ENCODE measurements at places on chromosomes 7 and 10.

DNA sequence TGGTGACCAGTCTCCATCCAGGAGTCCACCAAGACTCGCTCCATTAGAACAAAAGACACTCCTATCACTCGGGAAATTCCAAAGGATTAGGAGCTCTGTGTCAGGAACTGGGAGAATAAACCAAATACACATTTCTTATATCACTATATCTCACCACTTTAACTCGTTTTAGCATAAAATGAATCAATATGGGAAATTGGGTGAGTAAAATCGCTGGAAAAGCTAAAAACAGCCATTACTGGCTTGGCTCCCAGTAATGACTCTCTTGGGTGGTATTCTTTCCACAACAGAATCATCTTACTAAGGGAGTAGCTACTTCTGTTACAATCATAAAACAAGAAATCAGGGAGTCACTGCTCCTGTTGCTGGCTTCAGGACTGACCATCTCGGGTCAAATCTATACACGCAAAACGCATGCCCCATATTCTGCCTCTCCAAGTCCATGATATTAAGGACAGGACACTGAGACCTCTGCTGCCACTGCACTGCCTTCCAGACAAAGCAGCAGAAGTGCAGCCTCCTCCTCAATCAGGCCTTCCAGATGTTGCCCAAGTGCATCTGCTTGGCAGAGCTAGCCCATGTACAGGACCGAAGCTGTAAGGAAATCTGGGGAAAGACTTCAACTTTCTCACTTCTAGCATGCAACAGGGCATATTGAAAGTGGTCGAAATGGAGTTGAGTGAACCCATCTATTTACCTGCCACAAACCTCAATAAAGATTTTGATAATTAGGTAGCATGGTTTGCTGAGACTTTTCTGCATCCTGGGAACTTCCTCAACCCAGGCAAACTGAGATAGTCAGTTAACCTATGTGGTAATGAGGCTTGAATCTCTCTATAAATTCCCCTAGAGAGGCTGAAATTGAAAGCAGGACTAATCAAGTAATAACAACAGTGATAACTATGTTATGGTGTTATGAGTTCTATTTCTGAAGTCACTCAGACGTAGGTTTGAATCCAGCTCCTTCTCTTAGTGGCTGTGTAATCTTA is 14.4 kb upstream of the PANK1 start:
- DNase-seq, result no peak

DNA sequence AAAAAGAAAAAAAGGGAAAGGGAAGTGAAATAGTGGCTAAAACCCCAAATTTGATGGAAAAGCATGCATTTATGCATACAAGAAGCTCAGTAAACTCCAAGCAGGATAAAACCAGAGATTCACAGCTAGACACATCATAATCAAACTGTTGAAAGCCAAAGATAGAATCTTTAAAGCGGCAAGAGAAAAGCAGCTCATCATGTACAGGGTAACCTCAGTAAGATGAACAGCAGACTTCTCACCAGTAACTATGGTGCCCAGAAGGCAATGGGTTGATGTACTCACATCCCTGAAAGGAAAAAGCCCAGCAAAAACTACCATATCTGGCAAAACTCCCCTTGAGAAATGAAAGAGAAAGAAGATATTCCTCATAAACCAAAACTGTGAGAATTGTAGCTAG is 60.4 kb downstream of the TPST1 start:
- no peak for DNase-seq

DNA sequence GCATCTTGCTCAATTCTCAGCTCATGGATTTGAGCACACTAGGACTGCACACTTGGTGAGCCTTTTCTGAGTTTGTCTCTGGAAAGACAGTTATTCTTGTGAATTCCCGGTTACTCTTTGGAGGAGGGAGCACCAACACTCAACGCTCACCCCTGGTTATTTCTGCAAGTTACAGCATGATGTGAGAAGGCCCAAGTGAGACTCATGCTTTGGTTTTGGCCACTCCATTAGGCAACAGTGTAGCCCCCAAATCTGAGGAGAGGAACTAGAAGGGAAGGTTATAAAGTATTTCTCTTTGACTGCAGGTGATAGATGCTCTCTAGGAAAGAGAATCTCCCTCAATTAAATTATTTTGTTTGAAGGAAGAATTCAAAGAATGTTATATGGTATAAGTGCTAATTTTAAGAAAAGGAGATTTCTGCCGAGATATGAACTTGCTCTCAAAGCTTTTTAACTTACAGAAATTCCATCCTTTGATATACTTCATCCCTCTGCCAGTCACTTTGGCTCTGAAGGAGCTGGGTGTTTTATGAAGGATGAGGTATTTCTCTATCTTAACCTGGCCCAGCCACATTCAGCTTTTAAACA is 183.4 kb downstream of the WNT2 start:
- no peak for DNase-seq

GRCh38 chr7:158265743-158266080 is 321.9 kb downstream of the PTPRN2 start:
- no peak for DNase-seq

DNA sequence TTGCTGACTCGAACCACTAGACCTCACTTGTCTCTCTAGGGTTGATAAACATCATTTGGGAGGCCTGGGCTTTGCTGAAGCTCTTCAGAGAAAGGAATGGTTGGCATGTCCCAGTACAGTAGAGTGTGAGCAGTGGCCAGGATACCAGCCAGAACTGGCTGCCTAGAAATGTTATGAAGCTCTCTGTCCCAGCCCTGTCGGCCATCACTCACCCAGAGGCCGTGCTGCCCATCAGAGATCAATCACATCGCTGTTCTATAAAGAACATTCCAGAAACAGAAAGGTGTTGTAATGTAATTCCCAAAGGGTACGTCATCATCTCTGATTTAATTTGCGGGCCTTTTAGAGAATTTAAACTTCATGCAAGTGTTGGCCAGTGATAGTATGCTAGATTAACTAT is 111.5 kb downstream of the PRPF18 start:
- DNase-seq, result no peak

DNA sequence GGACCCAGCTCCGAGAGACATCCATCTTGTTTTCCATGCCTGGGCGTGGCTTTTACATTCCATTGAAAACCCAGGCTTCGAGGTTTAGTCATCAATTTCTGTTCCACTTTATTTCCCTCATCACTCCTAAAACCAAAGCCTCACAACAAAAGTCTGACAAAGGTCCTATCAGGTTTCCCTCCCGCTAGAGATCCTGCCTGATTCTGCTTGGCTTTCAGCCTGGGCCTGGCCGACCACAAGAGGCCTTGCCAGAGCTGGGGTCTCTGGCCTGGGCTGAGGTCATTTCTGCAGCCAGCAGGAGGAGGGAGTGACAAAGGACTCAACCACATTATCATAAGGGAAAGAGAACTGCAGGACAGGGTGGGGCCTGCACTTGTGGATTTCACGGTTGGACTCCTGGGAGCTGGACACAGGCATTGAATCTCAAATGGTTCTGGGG is 167.0 kb downstream of the FANK1 start:
- DNase-seq, result no peak

- no peak for DNase-seq
Observed at GRCh38 chr10:83886871-83887270, 252.4 kb upstream of the GHITM start.

DNA sequence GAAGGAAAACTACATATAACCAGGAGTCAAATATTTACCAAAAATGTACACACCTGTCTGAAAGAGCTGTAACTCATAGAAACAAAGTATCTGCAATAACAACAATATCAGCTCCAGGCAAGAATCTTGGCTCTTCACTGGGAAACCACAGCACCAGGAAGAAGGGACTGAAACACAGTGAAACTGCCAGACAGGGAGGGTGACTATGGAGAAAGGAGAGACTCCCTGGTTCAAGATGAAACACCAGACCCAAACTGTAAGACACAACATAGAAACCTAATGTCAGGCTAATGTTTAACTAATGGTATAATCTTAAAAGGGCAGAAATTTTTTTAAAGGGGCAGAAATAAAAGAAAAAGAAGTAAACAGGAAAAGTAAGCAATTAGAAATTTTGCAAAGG is 11.5 kb upstream of the TAS2R39 start:
- DNase-seq, result no peak

GRCh38 chr10:3472287-3473051 is 299.9 kb upstream of the PITRM1 start:
- DNase-seq, result no peak

- DNase-seq, result no peak
Observed at GRCh38 chr7:157595086-157595855, 258.5 kb downstream of the DNAJB6 start.

DNA sequence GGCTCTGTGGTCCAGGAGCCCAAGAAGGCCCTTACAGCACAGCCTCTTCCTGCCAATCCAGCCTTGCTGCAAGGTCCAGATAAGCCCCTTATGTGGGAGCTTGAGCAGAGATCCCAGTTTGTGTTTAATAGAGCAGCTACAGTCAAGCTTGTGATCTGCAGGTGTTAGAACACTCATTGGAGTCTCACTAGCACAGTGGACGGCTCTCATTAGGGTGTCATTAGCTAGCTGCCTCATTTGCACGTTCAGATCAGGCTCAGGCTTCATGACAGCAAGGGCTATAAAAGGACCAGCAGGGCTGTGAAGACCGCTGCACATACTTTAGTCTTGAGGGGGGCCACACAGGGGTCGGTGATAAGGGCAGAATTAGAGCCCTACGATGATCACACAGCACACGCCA is 443.2 kb downstream of the RPS24 start:
- no peak for DNase-seq

DNA sequence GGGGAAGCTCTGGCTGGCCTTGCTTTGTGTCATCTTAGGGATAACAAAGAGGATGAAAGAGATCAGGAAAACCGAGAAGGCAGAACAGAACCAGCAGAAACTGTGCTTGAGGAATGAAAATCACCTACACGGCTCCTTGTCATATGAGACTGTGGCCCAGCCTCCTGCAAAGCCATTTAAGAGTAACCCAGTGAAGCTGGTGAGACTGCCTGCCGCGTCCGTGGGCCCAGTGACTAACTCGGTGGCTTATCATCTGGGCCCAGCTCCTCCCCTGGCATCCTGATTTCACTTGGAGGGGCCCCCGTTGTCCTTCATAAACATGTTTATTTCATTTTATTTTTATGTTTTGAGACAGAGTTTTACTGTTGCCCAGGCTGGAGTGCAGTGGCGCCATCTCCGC is 30.7 kb downstream of the HTRA1 start:
- DNase-seq, result no peak

- DNase-seq, result no peak
Observed at GRCh38 chr10:14153570-14154055, 177.1 kb downstream of the FRMD4A start.

DNA sequence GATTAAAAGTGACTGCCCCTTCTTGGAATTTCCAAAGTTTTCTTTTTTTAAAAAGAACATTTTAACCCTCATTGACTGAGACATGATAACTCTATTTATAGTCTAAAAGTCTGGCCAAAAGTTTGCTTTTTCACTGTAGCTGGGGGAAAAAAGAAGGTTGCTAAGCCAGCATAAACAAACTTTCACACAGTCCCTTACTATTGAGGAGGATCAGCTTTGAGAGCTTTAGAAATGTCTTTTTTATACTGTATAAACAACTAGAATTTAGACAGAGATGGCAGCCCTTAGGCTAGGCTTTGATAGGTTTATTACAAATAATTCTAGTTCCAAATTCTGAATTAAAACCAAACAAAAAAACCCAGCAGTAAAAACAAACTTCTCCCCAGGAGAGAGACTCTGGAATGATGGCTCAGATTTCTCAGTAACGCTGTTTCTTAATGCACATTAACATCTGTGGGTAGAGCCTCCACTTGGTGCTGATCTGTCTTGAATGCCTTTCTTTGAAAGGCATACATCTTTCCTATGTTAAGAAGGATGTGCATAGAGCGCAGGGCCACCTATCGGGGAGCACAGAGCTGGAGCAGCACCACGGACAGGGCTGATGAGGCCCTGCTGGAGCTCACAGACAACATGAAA is 100.9 kb upstream of the PDLIM1 start:
- no peak for DNase-seq

- no peak for DNase-seq
Observed at GRCh38 chr7:96040250-96040772, 268.0 kb downstream of the DYNC1I1 start.

GRCh38 chr10:86224354-86225102 is 142.1 kb downstream of the GRID1 start:
- DNase-seq, result no peak

- DNase-seq, result no peak
Observed at GRCh38 chr10:121324678-121325213, 273.5 kb downstream of the FGFR2 start.

- DNase-seq, result no peak
Observed at GRCh38 chr7:51315393-51316261, 982 bp downstream of the COBL start.

- peak; percentile 59 for DNase-seq
Observed at GRCh38 chr10:49407552-49408137, 11.8 kb upstream of the DRGX start.

DNA sequence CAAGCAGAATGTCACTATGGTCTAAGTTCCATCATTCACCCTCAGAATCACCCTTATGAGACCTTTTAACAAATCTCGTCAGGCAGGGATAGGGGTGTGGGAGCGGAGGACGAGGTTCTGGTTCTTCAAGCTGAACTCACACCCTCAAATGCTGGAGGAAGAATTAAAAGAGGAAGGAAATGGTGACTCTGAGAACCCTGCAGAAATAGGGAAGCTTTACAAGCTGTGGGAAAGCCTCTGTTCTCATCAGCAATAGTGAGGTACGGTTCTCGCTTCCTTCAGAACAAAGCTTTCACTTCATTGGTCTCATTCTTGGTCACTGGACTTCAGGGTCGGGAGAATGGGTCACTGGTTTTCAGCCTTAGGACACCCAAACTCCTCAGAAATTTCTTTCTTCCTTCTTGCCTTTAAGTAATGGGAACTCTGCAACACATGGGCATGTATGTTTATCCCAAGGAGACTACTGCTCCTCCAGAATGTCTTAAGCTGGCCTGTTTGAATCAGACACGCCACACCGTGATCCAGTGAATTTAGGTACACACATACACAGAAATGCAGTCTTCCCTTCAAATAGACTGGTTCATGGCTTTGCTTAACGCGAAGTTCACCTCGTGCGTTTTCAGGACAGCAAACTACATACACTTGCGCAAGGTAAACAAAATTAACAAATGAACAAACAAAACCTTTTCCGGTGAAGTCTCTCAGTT is 226.0 kb downstream of the SFMBT2 start:
- DNase-seq, result no peak

- no peak for DNase-seq
Observed at GRCh38 chr7:148695953-148696352, 2.8 kb upstream of the CUL1 start.

GRCh38 chr7:112206991-112207592 is 597 bp downstream of the ZNF277 start:
- no peak for DNase-seq

DNA sequence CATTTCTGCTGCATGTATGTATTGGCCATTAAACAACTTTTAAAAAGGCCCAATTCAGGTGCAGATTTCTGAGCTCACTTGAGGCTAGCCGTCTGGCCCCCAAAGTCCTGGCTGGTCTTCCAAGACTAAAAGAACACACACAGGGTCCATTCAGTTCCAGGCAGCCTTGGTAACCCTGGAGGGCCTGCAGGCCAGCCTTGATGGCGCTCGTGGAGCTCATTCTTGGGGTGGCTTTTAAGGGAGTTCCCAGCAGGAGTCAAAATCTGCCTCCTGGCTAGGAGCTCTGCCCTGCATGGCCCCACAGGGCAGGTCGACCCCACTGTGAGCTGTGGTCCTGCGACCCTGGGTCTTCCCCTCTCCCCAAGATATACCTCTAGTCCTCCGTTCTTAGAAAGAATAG is 28.8 kb downstream of the ANXA11 start:
- no peak for DNase-seq

GRCh38 chr7:141328290-141328689 is 222.9 kb upstream of the AGK start:
- no peak for DNase-seq

All from activated T-helper 1 cell treated with anti-CD3 and anti-CD28 coated beads, Interleukin-12 subunit alpha, Interleukin-12 subunit beta, Interleukin-2, Interleukin-4 antibody, amounts not matched to agents 30 ng/mL and 10 ng/mL and 1 ng/mL, durations not matched to agents 14 hours and 24 hours and 36 hours (primary cell).